Tongue (tissue), 3 donors: ENCODE measurements at places on chromosomes 3 and 15. TPM values are rescaled to one million over a fixed set of nuclear protein-coding genes. Genes with fewer than 3 reads are reported as not detected.

The COMMD2 gene
- 41.6 TPM for total RNA-seq

The GOLGA6L9 gene
- 8.4 TPM for total RNA-seq

The NOX5 gene
- not detected for total RNA-seq

The PRR20G gene
- total RNA-seq = not detected

The SCN11A gene
- 2.3 TPM for total RNA-seq

The TTLL13 gene
- total RNA-seq = not detected

The NPAP1 gene
- not detected for total RNA-seq

- no peak for DNase-seq
Measured at GRCh38 chr3:148998715-148999423, 7.5 kb downstream of the GYG1 start.

DNA sequence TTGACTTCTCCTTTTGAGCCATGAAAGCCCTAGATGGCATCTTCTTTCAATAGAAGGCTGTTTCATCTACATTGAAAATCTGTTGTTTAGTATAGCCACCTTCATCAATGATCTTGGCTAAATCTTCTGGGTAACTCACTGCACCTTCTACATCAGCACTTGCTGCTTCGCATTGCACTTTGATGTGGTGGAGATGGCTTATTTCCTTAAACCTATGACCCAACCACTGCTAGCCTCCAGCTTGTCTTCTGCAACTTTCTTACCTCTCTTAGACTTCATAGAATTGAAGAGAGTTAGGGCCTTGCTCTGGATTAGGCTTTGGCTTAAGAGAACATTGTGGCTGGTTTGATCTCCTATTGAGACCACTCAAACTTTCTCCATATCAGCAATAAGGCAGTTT is 189.8 kb downstream of the PLCL2 start:
- no peak for DNase-seq

- DNase-seq = peak; percentile 70
Measured at GRCh38 chr15:40894681-40895448, 615 bp downstream of the VPS18 start.

DNA sequence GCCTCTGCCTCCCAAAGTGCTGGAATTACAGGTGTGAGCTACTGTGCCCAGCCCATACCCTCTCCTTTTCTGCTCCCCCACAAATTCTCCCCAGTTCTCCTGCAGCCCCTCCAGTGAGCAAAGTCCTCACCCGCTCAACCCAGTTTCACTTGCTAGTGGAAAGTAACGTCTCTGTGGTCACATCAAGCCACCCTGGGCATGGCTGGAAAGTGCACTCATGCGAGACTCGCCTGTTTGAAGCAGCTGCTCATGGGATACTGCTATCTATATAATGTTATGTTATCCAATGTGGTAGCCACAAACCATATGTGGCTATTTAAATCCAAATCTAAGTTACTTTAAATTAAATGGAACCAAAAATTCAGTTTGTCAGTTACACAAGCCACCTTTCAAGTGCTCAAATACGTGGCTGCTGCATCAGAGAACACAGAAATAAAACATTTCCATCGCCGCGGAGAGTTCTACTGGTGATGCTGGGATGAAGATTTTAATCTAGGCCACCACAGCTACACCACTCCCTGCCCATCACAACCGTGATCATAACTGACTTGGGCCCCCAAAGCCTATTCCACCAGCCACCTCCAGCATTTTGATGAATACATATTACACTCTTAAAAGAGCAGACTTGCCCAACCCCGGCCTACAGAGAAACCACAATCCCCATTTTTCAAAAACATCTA is 119.4 kb downstream of the LIPC start:
- DNase-seq = no peak
